ENCODE measurements at places on chromosomes 7 and 10.

DNA sequence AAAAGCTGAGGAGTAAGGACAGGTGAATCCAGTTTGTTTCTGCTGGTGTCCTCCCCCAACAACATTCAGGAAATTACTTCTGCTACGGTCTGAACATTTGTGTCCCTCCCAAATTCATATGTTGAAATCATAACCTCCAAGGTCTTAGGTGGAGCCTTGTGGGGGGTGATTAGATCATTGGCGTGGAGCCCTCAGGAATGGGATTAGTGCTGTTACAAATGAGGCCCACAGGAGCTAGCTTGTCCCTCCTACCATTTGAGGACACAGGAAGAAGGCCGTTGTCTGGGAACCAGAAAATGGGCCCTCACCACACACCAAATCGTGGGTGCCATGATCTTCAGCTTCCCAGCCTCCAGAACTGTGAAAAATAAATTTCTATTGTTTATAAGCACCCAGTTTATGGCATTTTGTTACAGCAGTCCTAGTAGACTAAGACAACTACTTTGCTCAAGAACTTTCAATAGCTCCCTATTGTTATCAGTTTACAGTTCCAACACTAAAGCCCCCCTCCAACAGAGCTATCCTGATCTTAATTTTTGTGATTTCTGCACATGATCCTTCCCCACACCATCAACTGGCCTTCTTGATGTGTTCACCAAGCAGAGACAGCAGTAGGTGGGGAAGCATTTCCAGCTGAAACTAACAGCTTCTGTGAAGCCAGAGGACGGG, 2.1 kb upstream of the LRMDA start:
- DNase-seq = no peak

- no peak for DNase-seq
Measured at GRCh38 chr10:78504181-78504580, 470.5 kb downstream of the RPS24 start.

- DNase-seq = no peak
Measured at GRCh38 chr7:131826960-131827359, 270.5 kb upstream of the PODXL start.

DNA sequence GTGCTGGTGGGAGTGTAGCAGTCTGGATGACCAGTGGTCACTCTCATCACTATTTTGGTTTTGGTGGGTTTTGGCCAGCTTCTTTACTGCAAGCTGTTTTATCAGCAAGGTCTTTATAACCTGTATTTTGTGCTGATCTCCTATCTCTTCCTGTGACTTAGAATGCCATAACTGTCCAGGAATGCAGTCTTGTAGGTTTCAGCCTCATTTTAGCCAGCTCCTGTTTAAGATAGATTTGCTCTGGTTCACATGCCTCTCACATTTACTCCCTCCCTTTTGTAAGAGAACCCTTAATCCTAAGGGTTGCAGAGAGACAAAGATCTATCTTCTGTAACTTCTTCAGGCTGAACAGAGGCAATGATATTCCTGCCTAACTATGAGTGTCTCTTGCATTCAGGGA, 51.2 kb upstream of the INHBA start:
- DNase-seq = no peak

DNA sequence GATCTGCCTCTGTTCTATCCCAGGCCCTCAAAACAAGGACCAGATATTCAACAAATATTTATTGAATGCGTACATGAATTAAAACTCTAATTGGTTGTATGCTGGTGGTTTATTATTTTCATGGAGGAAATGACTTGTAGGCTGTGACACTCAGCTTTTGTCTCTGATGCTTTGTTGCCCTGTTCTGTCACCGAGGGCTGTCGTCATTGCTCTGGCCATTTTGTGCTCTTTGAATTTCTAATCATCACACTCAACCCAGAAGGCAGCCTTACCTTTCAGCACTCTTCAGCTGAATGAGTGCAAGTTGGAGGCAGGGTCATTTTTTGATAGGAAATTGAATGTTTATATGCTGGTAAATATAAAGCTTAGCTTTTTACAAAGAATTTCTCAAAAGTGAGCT, 14.5 kb downstream of the SRGN start:
- DNase-seq = no peak

- DNase-seq = peak; percentile 79
Measured at GRCh38 chr10:13348216-13349017, at the start of gene SEPHS1. TSS of gene SEPHS1 (minus strand) at chr10:13348293. CDS start at chr10:13344950, 3,343 bp downstream.

GRCh38 chr7:41107938-41108448, 594.9 kb downstream of the INHBA start:
- no peak for DNase-seq

DNA sequence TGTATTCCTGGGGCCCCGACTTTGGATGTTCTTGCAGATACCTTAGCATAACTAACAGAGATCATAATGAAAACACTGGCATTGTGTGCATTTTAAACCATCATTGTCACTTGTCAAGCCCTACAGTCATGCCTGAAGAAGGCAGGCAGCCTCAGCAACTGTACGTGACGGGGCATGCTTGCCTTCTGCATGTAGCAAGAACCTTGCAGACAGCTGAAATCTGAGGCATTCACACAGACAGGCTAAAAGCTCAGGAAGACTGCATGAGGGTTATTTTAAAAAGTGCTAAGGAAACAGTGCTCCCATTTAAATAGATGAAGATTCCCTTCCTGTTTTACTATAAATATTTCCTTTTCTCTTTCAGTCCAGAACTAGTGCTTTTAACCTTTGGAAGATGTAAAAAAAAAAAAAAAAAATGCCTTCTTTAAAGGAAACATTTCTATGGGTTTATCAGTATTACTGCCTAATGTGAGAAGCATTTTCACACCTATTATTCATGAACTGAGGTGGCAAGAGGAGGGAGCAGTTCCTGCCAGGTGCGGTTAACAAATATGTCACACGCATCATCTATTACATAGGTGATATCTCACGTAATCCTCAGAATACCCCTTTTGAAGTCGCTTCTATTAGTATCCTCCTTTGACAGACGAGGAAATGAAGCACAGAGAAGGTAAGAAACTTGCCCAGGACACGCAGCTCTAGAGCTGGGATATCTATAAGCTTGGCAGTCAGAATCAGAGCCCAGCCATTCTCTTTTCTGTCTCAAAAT, 88.1 kb downstream of the PRKCQ start:
- no peak for DNase-seq

All from NCI-H1436 (cell line).